ENCODE measurements at places on chromosomes 13 and 19.

GRCh38 chr13:58852076-58852475 is 1220.5 kb downstream of the PCDH17 start:
- no peak for DNase-seq

DNA sequence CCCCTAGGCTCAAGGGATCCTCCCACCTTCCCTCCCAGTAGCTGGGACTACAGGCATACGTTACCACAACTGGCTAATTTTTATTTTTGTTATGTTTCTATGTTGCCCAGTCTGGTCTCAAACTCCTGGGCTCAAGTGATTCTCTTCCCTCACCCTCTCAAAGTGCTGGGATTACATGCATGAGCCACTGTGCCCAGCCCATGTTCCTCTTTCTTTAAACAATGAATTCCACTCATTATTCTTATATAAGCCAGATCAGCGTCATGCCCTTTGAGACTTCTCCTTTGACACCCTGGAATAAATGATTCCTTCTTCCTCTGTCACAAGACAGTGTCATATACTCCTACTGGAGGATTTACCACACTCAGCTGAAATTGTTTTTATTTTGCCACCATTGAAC is 519.9 kb upstream of the SPRY2 start:
- DNase-seq: no peak

DNA sequence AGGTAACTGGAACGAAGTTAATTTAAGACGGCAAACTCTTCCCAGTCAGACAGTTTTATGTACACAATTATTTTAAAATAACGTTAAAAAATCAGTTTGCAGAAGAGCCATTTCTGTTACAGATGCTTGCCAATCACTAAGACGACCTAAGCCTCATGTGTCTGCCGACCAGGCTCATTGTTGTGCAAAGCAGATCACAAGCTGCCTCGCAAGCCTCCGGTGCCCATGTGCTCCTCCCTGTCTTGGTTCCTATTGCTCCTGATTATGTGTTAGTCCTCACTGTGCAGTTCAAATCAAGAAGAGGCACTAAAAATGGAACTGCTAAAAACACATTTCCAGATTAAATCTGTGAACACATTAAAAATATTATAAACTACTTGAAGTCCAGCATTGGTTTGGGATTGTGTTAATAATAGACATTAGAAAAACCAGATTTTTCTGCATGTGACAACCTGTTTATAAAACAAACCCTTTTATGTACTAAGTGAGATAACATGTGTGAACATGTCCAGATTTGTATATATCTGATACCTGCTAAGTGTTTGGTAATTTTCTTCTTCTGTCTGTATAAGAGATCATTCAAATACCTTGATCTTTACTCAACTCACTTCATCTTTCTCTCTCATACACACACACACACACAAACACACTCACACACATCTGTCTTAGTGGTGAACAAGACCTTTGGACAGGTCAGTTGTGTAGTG is 81.9 kb upstream of the SLC15A1 start:
- no peak for DNase-seq

- no peak for DNase-seq
Observed at GRCh38 chr13:28741084-28741491, 22.3 kb upstream of the SLC46A3 start.

DNA sequence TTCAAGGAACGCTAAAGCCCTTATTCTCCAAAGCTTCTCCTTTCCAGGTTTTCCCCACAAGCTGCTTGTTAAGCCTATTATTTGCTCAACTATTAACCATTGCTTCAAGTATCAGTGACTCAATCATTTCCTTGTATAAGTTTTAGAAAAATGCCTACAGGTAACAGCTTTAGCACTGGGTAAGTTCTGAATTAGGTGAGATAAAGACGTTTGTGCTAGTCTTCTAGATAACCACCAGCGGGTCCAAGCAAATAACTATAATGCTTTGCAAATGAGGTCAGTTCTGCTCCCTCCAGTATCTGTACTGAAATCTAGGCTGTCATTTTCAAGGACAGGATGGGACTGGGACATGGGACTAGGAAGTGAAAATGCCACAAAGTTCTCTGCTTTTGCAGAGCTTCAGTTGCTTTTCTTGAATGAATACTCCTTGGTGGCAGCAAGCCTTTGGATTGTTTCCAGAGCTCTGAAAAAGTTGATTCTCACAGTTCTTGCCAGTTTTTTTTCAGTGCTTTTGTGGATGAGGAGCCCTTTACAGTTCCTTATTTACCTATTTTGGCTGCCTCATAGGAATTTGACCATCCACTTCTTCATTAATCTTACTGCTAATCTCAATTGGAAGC is 1487.7 kb downstream of the EFNB2 start:
- no peak for DNase-seq

GRCh38 chr19:8305798-8306197 is 2.4 kb downstream of the CD320 start:
- DNase-seq: no peak

- no peak for DNase-seq
Observed at GRCh38 chr13:110233951-110234280, 73.0 kb downstream of the COL4A1 start.

- no peak for DNase-seq
Observed at GRCh38 chr19:46109876-46110275, 14.6 kb downstream of the IGFL3 start.

DNA sequence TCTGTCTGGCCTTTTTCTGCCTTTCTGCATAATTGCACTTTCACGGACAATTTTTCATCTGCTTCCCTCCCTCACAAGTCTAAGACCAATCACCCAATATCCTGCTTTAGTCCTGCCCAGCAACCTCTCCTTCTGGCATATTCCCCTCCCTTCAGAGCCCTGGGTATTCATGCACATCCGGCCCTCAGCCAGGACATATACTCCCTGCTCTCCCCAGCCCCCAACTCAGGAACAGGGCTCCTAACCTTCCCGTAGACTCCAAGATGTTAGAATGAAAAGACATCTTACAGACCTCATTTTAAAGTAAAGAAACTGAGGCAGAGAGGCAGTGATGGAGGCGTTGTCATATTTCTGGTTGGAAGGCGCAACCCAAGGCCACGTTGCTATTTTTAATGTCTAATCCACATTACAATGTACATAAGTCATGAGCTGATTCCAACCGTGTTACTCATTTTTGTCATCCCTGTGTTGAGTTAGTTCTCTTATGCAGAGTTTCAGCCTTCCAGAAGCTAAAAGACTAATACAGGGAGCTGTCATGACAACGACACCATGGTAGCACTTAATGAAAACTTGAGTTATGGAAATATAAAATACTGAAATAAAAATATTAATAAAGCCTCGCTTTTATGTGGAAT is 209.2 kb downstream of the TSHZ3 start:
- DNase-seq: no peak

GRCh38 chr13:84417416-84417815 is 535.1 kb upstream of the SLITRK1 start:
- DNase-seq: no peak

DNA sequence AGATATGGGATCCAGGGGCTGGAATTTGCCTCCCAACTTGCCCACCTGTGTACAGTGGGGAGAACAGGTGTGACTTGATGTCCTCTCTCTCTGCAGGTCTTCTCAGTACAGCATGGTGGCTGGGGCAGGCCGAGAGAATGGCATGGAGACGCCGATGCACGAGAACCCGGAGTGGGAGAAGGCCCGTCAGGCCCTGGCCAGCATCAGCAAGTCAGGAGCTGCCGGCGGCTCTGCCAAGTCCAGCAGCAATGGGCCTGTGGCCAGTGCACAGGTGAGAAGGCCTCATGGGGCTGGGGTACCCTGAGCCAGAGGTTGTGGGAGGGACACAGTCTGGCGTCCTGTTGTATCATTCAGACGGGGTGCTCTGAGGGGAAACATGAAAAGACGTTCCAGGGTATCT is 3.0 kb downstream of the LENG8 start:
- DNase-seq: no peak

GRCh38 chr13:108223687-108224503 is 5.7 kb downstream of the ABHD13 start:
- DNase-seq: no peak

DNA sequence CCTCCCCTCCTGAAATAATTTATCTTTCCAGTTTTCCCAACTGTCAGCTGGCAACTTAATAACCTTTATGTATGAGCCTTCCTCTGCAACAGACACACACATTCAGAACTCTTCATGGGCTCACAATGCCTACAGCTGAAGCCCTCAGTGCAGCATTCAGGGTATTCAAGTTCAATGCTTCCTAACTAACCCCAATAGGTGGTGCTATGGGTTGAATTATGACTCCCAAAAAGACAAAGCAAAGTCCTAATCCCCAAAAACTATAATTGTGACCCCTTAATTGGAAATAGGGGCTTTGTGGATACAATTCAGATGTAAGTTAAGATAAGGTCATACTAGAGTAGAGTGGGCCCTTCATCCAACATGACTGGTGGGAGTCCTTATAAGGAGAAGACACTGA is 202.2 kb downstream of the SUCLA2 start:
- DNase-seq: no peak

DNA sequence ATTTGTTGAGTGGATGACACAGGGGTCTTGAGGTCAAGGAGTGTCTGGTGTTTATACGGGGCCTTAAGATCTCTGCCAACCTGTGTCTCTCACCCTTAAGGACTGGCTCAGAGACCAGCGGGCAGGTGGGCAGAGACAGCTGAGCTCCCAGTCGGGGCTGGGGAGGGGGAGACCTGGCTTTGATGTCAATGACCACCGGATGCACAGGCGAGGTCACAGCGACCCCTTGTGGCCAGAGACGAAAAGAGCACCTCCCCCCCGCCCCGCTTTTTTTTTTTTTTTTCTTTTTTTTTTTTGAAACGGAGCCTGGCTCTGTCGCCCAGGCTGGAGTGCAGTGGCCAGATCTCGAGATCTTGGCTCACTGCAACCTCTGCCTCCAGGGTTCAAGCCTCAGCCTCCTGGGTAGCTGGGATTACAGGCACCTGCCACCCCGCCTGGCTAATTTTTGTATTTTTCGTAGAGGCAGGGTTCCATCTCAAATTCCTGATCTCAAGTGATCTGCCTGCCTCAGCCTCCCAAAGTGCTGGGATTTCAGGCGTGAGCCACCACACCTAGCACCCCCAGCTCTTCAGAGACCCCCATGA is 12.1 kb upstream of the KLK14 start:
- no peak for DNase-seq

GRCh38 chr13:54750521-54750920 is 1721.9 kb downstream of the OLFM4 start:
- no peak for DNase-seq

- DNase-seq: no peak
Observed at GRCh38 chr13:98275681-98276171, 98.7 kb upstream of the RNF113B start.

GRCh38 chr13:97492684-97493371 is 58.9 kb downstream of the RAP2A start:
- DNase-seq: no peak

DNA sequence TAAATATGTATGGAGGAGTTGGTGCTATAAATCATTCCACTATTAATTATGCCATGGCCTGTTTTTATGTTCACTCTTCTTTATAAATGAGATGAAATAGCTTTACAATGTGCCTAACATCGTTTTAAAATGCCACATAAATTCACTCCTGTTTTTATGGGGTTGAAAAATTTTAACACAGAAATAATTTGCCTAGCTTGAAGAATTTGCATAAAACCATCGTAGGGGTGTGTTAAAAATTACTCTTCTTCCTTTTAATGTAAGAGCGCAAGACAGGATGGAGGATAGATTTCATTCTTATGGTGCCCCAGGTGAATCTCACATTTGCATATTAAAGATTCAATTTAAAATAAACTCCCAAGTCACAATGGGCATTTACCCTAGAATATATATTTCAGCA is 447.8 kb downstream of the OXGR1 start:
- DNase-seq: no peak

GRCh38 chr13:91214031-91214430 is 133.5 kb upstream of the MIR17HG start:
- no peak for DNase-seq

GRCh38 chr13:30142486-30143211 is 164.7 kb downstream of the KATNAL1 start:
- no peak for DNase-seq

GRCh38 chr13:100460266-100460665 is 128.3 kb downstream of the GGACT start:
- no peak for DNase-seq

GRCh38 chr19:31952693-31953092 is 392.7 kb upstream of the ZNF507 start:
- DNase-seq: no peak

- DNase-seq: no peak
Observed at GRCh38 chr19:53644061-53644816, 12.4 kb downstream of the DPRX start.

DNA sequence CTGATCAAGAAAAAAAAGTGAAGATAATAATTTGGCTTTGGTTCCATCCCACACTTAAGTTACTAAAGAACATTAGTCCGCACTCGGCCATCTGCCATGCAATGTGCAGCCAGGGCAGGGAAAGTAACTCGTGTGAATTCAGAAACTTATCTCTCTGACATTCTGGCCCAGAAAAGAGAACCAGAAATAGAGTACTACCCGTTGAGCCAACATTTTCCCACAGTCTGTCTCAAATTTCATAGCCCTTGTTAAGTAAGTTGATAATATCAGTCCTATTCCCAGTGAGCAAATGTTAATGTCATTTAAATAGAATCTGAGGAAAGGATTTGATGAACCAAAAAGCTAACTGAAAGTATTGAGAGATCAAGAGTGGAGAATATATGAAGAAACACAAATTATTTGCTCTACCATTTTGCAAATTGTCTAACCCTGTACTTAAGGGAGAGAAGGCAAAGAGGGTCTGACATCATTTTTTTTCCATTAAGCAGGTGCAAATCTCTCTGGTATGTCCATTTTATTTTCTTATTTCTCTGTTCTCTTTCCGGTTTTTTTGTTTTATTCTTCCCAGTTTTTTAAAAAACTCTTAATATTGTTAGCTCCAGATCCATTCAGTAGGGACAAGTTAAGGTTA is 156.3 kb downstream of the NDFIP2 start:
- no peak for DNase-seq

DNA sequence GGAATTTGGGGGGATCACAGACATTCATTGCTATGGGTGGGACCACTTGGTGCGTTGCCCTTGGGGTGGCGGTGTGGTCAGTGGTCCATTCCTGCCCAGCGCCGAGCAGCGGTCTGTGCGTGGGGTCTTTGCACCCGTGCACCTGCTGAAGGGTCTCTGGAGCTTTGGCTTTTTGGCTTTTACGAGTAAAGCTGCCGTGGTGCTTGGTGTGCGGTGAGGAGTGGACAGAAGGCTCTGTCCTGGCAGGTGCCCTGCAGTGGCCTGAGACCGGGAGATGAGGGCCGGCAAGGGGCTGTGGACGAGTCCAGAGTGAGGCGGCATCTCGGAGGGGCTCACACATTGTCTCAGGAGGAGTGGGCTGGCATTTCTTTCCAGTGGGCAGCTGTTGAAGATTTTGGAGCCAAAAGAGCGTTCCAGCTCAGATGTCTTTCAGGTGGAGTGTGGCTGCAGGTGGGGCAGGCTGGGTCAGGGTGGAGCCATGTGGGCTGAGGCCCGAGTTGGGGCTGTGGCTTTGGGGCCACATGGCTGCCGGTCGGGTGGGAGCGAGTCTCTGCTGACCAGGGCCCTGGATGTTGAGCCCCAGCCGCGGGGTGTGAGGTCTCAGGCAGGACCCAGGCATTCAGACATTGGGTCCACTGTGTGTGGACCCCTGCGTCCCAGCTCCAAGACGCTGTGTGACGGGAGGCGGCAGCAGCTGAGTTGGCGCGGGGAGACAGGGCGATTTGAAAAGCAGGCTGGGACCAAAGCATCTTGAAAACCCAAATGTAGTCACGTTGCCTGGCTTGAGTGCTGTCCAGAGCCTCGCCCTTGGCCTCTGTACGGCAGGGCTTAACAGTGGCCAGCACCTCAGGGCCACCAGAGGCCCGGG is 11.7 kb downstream of the GNA11 start:
- no peak for DNase-seq

GRCh38 chr19:8504919-8505318 is 2.5 kb upstream of the PRAM1 start:
- DNase-seq: no peak

GRCh38 chr19:17743874-17744580 is 7.2 kb upstream of the FCHO1 start:
- no peak for DNase-seq
